ENCODE measurements at places on chromosomes 13 and 19. TPM values are rescaled to one million over a fixed set of nuclear protein-coding genes. Genes with fewer than 3 reads are reported as not detected.

PLIN5 gene
- 0.26 TPM for total RNA-seq

SLC44A2 gene
- 5.8 TPM for total RNA-seq

PGLYRP2 gene
- total RNA-seq = not detected

YJEFN3 gene
- 4.8 TPM for total RNA-seq

TEX101 gene
- not detected for total RNA-seq

CD22 gene
- total RNA-seq = 0.92 TPM

EDNRB gene
- total RNA-seq = not detected

ATP8A2 gene
- not detected for total RNA-seq

SBSN gene
- 2.5 TPM for total RNA-seq

PRTN3 gene
- total RNA-seq = 0.27 TPM

Data from A549 treated with CORT108297 at 1 μM for 4 hours (cell line).